ENCODE measurements at places on chromosomes 3 and 15.

GRCh38 chr3:182420741-182421140, 372.6 kb upstream of the ATP11B start:
- no peak for DNase-seq

GRCh38 chr3:111769992-111770352, 89.1 kb upstream of the PHLDB2 start:
- no peak for DNase-seq

DNA sequence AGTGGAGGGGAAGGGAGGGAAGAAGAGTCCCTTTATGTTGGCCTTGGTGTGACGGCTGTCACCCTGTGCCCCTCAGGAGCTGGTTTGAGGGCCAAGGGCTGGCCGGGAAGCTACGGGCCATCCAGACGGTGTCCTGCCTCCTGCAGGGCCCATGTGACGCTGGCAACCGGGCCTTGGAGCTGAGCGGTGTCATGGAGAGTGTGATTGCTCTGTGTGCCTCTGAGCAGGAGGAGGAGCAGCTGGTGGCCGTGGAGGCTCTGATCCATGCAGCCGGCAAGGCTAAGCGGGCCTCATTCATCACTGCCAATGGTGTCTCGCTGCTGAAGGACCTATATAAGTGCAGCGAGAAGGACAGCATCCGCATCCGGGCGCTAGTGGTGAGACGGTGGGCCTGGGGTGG, 8.1 kb upstream of the RCCD1 start:
- DNase-seq = no peak

DNA sequence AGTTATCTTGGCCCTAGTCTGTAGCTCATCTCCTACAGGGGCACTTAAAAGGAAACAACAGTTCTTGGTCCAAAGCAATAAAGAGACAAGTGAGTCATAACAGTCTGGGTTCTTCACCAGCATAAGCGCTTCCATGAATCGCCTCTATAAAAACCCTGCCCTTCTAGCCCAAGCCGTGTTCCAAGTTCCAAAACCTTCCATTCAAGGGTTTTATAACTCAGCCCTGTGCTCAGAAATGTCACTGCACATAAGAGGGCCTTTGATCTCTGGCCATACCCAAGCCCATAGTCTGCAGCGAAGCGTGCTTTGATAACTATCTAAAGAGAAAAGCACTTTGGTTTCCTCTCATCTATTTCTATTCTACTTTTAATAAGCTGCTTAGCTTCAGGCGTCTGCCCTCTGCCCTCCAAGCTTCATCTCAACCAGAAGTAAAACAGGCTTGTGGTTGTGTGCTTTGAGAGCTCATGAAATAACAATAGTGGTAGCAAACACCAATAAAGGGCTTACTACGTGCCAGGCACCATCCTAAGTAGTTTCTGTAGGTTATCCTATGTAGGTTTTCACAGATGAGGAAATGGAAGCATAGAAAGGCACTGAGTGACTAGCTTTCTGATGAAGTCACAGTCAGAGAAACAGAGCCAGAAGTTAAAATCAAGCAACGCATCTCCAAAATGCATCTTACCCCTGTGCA, 64.0 kb upstream of the AKAP13 start:
- no peak for DNase-seq

DNA sequence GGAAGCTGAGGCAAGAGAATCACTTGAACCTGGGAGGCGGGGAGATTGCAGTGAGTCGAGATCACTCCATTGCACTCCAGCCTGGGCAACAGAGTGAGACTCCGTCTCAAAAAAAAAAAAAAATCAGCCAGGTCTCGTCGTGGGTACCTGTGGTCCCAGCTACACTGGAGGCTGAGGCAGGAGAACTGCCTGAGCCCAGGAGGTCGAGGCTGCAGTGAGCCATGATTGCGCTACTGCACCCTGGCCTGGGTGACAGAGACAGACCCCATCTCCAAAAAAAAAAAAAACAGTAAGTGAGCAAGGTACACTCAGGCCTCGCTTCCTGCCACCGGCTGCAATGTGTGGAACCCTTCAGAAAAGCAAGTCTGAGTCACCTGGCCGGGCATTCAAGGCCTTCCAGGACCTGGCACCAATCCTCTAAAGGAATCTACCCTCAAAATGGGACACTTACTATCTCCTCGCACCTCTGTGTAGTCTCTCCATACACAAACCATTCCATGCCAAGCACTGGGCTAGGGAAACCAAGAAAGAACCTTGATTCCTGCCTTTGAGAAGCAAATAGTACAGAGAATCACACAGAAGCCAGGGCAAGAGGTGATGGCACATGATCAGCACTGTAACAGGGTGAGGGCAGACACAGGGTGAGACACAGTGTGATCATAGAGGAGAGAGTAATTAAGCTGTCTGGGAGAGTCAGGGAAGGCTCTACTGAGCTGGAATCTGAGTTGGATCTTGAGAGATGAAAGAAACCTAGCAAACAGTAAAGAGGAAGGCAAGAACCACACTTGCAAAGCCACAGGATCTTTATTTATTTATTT, 9.7 kb downstream of the SCAMP2 start:
- no peak for DNase-seq

All from CD4-positive, alpha-beta T cell treated with Interferon alpha-2 for 1 hour (primary cell).